Activated naive CD4-positive, alpha-beta T cell treated with anti-CD3 and anti-CD28 coated beads, Interleukin-2, amount 50 U/mL, for 72 hours (primary cell): ENCODE measurements at places on chromosomes 1 and 21. TPM values are rescaled to one million over a fixed set of nuclear protein-coding genes. Genes with fewer than 3 reads are reported as not detected.

GRCh38 chr1:197174818-197175217, 28.3 kb upstream of the ASPM start:
- DNase-seq = no peak

DNA sequence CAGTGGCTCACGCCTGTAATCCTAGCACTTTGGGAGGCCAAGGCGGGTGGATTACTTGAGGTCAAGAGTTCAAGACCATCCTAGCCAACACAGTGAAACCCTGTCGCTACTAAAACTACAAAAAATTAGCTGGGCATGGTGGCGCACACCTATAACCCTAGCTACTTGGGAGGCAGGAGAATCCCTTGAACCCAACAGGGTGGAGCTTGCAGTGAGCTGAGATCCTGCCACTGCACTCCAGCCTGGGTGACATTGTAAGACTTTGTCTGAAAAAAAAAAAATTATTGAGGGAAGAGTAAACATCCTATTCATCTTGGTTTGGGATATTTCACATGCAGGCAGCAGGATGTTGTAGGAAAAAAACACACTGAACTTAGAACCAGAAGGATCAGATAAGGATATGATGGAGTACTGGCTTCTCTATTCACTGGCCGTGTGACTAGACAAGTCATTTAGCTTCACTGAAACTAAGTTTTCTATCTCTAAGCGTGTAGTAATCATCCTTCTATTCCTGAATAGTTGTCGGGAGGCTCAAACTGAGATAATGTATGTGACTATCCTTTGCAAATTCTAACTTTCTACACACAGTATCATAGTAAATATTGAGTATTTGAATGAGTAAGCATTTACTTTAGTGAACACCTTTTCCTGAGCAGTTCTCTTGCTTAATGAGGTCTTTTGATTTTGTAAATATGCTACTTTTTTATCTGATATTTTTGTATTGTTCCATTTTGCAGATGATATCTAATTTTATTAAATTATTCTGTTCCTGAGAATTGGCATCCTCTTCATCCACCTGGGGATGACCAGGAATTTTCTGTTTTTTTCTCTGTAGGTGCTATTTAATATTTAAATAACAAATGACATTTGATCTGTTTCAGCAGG, 18.2 kb downstream of the CAP1 start:
- DNase-seq = no peak

DNA sequence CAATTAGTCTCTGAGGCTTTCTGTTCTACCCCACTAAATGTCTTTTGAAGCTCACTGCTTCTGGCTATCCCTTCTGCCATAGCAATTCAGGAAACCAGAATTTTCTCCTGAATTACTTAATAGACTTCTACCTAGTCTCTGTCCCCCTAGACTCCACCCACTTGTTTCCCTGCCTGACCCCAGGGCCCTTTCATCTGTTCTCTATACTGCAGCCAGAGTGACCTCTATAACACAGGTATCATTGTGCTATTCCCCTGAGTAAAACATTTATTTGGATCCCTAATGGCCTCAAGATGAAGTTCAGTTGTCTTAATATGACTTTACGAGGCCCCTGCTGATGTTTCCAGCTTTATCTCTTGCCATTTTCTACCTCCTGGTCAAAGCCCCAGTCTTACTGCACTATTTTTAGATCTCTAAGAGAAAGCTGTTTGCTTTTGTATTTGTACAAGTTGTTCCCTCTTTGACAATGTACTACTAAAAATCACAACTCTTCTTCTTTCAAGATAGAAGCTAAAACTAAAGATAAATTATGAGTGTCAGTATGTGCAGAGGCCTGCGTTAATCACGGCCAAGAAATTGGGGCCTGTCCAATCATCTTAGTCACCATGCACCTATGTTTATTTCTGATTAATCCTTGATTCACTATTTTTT, 54.5 kb downstream of the ATP1B1 start:
- DNase-seq = no peak

DNA sequence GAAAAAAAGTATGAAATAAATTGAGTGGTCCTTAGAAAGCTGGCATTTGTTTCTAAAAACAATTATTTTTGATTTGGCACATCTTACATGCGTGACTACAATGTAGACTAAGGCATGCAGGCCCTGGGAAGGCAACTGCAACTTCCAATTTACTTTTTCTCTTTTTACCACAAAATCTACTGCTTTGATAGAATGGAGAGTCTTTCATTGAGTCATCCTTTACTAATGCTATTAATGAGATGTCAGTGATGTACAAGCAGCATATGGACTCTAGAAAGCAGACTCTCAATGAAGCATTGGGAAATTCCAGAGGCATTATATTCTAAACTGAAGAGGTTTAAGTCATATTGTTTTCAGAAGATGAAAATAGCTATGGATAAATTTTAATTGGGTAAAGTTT, 29.6 kb upstream of the PRRX1 start:
- no peak for DNase-seq

CRYAA gene
- total RNA-seq = not detected
